ENCODE measurements at places on chromosomes 3 and 15. TPM values are rescaled to one million over a fixed set of nuclear protein-coding genes. Genes with fewer than 3 reads are reported as not detected.
A peak's percentile ranks its signal among the peaks of the same experiment; 100 is the strongest.

- no peak overlapping the region for H3K4me3 ChIP-seq
- no peaks in the 10 kb centered on the region for H3K36me3 ChIP-seq
- no peak for DNase-seq
- H3K4me1 ChIP-seq = peaks cover 55% of the 10 kb centered on the region
- H3K27ac ChIP-seq = no peak overlapping the region
These were observed 108.0 kb upstream of the PRR20G start for GRCh38 chr3:127395663-127396355.

- H3K4me1 ChIP-seq = no peaks in the 10 kb centered on the region
- no peaks in the 10 kb centered on the region for H3K36me3 ChIP-seq
- H3K27me3 ChIP-seq = no peaks in the 10 kb centered on the region
- no peak overlapping the region for H3K27ac ChIP-seq
These were observed 308.1 kb upstream of the COL8A1 start for GRCh38 chr3:99330281-99330680.

DNA sequence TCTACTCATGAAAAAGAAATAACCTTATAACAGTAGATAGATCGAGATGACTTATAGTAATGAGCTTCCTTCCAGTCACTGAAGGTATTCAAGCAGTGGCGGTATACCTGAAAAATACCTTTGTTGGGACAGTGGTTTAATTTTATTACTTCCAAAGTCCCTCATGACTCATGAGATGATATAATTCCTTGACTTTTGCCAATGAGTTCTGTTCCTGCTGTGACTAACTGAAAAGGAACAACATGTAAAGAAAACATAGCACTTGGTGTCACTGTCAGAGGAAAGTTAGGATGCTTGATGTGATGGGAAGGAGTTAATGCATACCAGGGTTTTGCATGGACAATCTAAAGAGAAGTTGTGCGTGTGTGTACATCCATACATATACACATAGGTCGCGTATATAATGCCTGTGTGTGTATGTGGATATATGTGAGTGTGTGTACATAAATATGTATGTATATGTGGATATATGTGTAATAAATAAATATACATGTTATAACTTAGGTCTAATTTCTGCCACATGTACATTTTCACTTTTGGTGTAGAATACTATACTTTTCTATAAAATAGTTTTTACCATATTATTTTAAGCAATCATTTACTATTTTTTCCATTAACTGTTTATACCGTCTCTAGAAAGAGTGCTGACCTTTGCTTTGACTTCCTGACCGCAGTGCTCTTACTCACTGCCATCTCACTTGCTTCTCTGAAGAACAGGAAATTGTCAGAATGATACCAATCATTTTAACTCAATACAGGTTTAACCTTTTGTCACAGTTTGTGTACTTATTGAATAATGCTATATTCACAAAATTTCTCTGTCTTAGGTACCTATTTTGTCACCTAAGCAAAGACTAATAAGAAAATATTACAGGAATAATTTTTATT, 12.6 kb upstream of the PAK2 start:
- H3K27ac ChIP-seq = no peak overlapping the region
- H3K27me3 ChIP-seq = no peaks in the 10 kb centered on the region
- H3K4me3 ChIP-seq = no peak overlapping the region
- H3K36me3 ChIP-seq = peaks cover 6% of the 10 kb centered on the region
- DNase-seq = no peak

DNA sequence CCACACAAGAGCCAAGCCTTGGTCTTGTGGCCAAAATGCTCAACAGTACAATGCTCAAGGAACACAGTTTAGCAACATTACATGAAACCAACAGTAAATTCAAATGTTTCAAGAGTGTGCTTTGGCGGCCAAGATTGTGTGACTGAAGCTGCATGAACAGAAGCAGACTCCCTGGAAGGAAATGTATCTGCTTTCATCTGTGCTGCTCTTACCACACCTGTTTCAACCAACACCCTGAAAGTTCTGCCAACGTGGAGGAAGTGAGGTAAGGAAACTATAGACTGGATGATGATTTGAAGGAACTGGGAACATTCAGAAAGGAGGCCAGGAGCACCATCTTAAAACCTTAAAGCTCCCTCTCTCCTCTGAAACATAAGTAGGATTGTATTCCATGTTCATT, 55.7 kb downstream of the MB21D2 start:
- no peak overlapping the region for H3K27ac ChIP-seq
- peaks cover 7% of the 10 kb centered on the region for H3K4me1 ChIP-seq
- DNase-seq = no peak

ACSBG1 gene
- total RNA-seq = 0.11 TPM

PSTPIP1 gene
- 0.77 TPM for total RNA-seq

- no peak overlapping the region for H3K27ac ChIP-seq
- no peaks in the 10 kb centered on the region for H3K27me3 ChIP-seq
- H3K36me3 ChIP-seq = no peaks in the 10 kb centered on the region
- H3K4me1 ChIP-seq = peaks cover 10% of the 10 kb centered on the region
These were observed 324.0 kb downstream of the PTPRG start for GRCh38 chr3:61885414-61885813.

DNA sequence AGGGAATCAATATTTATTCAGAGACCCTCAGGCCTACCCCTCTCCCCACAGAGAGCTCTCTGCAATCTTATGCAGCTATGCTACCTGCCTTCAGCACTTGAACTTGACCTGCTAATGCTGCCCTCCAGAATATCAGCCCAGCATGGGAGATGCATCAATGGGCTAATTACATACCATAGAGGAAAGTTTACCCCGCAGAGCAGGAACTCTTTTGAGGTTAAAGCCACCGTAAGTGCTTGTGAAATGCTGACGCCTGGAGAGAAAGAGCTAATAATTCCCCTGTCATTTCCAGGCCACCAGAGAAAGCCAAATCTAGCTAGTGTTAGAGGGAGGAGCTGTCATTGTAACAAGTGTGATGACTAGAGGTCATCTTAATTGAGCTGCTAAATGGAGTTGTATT, 127.5 kb downstream of the CHST2 start:
- no peaks in the 10 kb centered on the region for H3K27me3 ChIP-seq
- peaks cover 4% of the 10 kb centered on the region for H3K4me1 ChIP-seq
- H3K4me3 ChIP-seq = no peak overlapping the region
- H3K27ac ChIP-seq = no peak overlapping the region
- DNase-seq = no peak

AAGAB gene
- total RNA-seq = 68.0 TPM

MOBP gene
- total RNA-seq = not detected

DNA sequence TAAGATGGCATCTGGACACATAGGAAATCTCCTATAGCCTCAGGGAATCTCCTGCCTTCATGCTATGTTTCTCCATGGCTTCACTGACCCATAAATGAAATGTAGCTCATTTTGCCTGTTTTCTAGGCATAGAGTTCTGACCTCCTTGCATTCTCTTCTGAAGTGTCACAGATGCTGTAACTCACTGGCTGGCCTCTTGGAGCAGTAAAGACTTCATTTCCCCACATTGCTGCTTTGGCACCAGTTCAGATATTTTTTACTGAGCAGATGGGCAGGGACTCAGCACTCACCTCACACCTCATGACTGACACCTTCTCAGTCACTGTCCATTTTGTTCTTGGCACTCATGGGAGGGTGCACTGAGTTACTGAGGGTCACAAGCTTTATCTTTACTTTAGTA, 286.7 kb upstream of the TGFBR2 start:
- no peak overlapping the region for H3K27ac ChIP-seq
- no peak overlapping the region for H3K4me3 ChIP-seq
- H3K36me3 ChIP-seq = no peaks in the 10 kb centered on the region
- H3K4me1 ChIP-seq = peaks cover 9% of the 10 kb centered on the region
- H3K27me3 ChIP-seq = no peaks in the 10 kb centered on the region

- H3K4me3 ChIP-seq = no peak overlapping the region
- H3K36me3 ChIP-seq = peaks cover 17% of the 10 kb centered on the region
- no peaks in the 10 kb centered on the region for H3K4me1 ChIP-seq
- peak; percentile 76 for DNase-seq
- no peak overlapping the region for H3K27ac ChIP-seq
- no peaks in the 10 kb centered on the region for H3K27me3 ChIP-seq
These were observed 103.1 kb downstream of the HCN4 start for GRCh38 chr15:73265536-73266153.

GAP43 gene
- 5.0 TPM for total RNA-seq

KBTBD13 gene
- total RNA-seq = not detected

- no peak overlapping the region for H3K27ac ChIP-seq
- H3K36me3 ChIP-seq = no peaks in the 10 kb centered on the region
- H3K27me3 ChIP-seq = no peaks in the 10 kb centered on the region
- no peak for DNase-seq
- H3K4me3 ChIP-seq = no peak overlapping the region
- H3K4me1 ChIP-seq = peaks cover 27% of the 10 kb centered on the region
These were observed 30.3 kb downstream of the CADM2 start for GRCh38 chr3:84989102-84989501.

DNA sequence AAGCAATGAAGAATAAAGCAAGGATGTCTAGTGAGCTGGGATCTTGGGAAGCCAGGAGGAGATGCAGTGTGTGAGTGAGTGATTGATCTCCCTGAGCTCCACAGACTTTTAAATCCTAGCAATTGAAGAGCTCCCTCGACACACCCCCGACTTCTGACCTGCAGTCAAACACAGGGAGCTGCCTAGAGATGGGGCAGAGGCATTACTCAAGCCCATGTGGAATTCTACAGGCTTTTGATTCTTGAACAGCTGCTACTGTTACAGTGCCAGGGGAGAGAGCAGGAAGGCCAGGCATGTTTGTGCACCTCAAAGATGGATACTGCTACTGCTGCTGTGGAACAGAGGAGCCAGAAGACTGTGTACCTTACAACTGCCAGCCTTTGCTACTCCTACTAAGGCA, 1403.1 kb upstream of the ALCAM start:
- peaks cover 10% of the 10 kb centered on the region for H3K4me1 ChIP-seq
- no peak overlapping the region for H3K4me3 ChIP-seq
- no peak overlapping the region for H3K27ac ChIP-seq
- H3K36me3 ChIP-seq = no peaks in the 10 kb centered on the region
- H3K27me3 ChIP-seq = no peaks in the 10 kb centered on the region
- peak; percentile 21 for DNase-seq

Data from neural progenitor cell (in vitro differentiated cells).